ENCODE measurements at places on chromosomes 13 and 19.

GRCh38 chr13:65882810-65883209 is 1347.3 kb downstream of the PCDH9 start:
- DNase-seq = no peak

- no peak for DNase-seq
Observed at GRCh38 chr13:102913914-102914313, 68.1 kb downstream of the ERCC5 start.

DNA sequence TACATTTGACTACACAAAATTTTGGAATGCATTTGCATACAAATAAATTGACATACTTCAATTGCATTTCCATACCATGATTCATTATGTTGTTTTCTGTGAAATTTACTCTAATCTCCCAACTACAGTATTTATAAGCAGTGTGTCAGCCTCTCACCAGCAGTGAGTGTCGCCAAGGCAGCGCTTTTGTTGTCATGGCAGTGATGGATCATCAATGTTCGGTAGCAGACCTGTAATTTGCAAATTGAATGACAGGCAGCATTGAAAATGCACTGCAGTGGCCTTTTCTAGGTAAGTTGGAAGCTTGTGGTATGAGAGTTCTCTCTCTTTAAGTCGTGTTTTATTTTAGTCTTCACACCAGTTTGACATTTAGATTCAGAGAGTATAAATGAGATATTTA is 534.1 kb downstream of the PCDH17 start:
- no peak for DNase-seq

GRCh38 chr19:32870981-32871451 is 1.4 kb upstream of the SLC7A9 start:
- no peak for DNase-seq

- no peak for DNase-seq
Observed at GRCh38 chr19:21585281-21585890, 80.0 kb downstream of the ZNF429 start.
